Trophoblast cell (in vitro differentiated cells and primary cell): ENCODE measurements at places on chromosomes 2 and 18.
A peak's percentile ranks its signal among the peaks of the same experiment; 100 is the strongest.

- H3K4me3 ChIP-seq, result no peak overlapping the region
- DNase-seq, result no peak
- H3K27me3 ChIP-seq, result no peaks in the 10 kb centered on the region
- no peak overlapping the region for H3K27ac ChIP-seq
Measured at GRCh38 chr2:23618265-23618664, 233.3 kb downstream of the KLHL29 start.

GRCh38 chr2:64625299-64626145, 28.2 kb downstream of the SERTAD2 start:
- H3K36me3 ChIP-seq, result no peaks in the 10 kb centered on the region
- no peaks in the 10 kb centered on the region for H3K4me1 ChIP-seq
- H3K27me3 ChIP-seq, result no peaks in the 10 kb centered on the region
- H3K4me3 ChIP-seq, result no peak overlapping the region
- H3K27ac ChIP-seq, result no peak overlapping the region
- DNase-seq, result no peak

- H3K36me3 ChIP-seq, result peaks cover 18% of the 10 kb centered on the region
- no peaks in the 10 kb centered on the region for H3K4me1 ChIP-seq
- no peak overlapping the region for H3K4me3 ChIP-seq
- H3K27me3 ChIP-seq, result no peaks in the 10 kb centered on the region
- H3K27ac ChIP-seq, result no peak overlapping the region
Measured at GRCh38 chr2:28904802-28905457, 10.5 kb downstream of the WDR43 start.

- DNase-seq, result peak; percentile 74
- H3K27ac ChIP-seq, result no peak overlapping the region
- H3K4me1 ChIP-seq, result no peaks in the 10 kb centered on the region
- no peak overlapping the region for H3K4me3 ChIP-seq
- no peaks in the 10 kb centered on the region for H3K27me3 ChIP-seq
Measured at GRCh38 chr2:30862054-30862651, 54.9 kb upstream of the CAPN13 start.

DNA sequence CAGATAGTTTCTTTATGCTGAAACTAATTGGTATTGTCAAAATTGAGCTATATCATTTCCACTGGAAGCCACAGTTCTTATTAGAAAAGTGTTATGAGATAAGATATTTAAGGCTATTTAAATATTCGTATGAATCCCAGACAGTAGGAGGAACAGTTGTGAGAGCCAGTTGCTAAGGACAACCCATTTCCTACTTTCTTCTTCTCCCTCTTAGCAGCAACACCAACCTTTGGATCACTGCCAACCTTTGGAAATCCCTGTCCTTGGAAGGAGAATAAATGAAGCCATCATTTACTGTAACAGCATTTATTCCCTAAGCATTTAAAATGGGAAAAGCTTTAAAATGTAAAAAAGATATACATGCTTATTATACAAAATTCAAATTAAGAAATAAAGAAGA, 85.8 kb downstream of the PLCL1 start:
- DNase-seq, result no peak
- H3K27me3 ChIP-seq, result no peaks in the 10 kb centered on the region
- H3K27ac ChIP-seq, result no peak overlapping the region
- H3K36me3 ChIP-seq, result no peaks in the 10 kb centered on the region

DNA sequence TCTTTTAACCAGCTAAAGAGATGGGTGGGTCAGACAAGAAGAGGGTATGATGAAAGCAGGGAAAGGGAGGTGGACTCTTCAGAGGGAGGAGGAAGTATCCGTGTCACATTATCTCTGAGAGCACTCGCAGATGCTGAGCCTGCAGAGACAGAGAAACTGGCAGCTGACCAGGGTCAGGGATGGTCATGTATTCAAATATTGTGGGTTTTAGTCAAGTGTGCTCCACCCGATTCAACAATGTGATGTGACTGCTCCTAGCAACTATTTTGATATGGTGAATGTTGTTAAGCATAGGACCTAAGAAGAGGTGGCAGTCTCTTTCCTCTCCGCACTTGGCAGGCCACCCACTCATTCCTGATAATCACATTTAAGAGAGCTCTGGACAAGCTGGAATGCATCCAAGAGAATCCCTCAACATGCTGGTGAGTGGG, 1.3 kb upstream of the CLIP4 start:
- H3K36me3 ChIP-seq, result no peaks in the 10 kb centered on the region
- peaks cover 26% of the 10 kb centered on the region for H3K27me3 ChIP-seq
- H3K4me3 ChIP-seq, result no peak overlapping the region

DNA sequence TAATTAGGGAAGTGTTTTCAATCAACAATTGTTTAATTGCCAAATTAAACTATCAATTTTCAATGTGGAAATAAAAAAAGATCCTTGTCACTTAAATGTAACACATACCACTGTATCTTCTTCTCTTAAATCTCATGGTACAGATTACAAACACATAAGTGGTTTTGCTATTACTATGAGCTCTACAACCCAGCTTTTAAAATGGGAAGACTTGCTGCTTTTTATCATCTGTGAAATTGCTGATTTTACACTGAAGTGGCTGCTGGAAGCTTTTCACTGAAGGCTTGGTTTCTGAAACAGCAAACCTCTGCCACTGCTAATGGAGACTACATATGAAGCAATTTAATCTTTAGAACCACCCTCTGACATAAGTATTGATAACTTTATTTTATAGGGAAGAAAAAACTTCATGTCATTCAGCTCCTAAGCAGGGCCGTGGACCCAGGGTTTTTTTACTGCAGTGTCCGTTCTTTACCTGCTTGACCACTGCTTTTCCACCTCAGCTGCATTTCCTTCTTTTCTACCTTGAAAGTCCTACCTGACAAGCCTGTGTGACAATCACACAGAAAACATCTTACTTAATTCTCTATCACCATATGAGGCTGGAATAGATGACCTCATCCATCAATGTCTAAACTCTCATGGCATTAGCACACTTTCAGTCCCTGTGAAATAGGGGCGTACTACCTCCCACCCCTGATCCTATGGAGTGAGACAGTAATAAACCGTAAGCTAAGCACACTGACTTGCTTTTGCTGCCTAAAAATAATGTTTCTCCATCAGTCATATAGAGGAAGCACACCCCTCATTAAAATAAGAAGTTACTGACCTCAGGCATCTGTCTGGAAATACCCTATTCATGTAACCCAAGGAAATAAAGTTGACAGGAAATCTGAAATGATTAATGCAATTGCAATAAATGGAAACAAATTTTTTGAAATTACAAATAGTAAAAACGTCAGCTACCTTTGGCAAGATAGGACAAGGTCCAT, 19.2 kb upstream of the SLC8A1 start:
- H3K27me3 ChIP-seq, result no peaks in the 10 kb centered on the region
- H3K27ac ChIP-seq, result no peak overlapping the region
- no peaks in the 10 kb centered on the region for H3K36me3 ChIP-seq
- H3K4me3 ChIP-seq, result no peak overlapping the region
- no peak for DNase-seq
- no peaks in the 10 kb centered on the region for H3K4me1 ChIP-seq

GRCh38 chr2:102122115-102122514, 20.4 kb upstream of the IL1R1 start:
- no peaks in the 10 kb centered on the region for H3K36me3 ChIP-seq
- no peak overlapping the region for H3K4me3 ChIP-seq
- H3K27ac ChIP-seq, result no peak overlapping the region
- peak; percentile 92 for DNase-seq
- H3K4me1 ChIP-seq, result peaks cover 2% of the 10 kb centered on the region

- DNase-seq, result no peak
- no peak overlapping the region for H3K4me3 ChIP-seq
- H3K27ac ChIP-seq, result no peak overlapping the region
- peaks cover 12% of the 10 kb centered on the region for H3K36me3 ChIP-seq
- peaks cover 15% of the 10 kb centered on the region for H3K4me1 ChIP-seq
Measured at GRCh38 chr2:219643788-219644398, 16.5 kb downstream of the SLC4A3 start.

DNA sequence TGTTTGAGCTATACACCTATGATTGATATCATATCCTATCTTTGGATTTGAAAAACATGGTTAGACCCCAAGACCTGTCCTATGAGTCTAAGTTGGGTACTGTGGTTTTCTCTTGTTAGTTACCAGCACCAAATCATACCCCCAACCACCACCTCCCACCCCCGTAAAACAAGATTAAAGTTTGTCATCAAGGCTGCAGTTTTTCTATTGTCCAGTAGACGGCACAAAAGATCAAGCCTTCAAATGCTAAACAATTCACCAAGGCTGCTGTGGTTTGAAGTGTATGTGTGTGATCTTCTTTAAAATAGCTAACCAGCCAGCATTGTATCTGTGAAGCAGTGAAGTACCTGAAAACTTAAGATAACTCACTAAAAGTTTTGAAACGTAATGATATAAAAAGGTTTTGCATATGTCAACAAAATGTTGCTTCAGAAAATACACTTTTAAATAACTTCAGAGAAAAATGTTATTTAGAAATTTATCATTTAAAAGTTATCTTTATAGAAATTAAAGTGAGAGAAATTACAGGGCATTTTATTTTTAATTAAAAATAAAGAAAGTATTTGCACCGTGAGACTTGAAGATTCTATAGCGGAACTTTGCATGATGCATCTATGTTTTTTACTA, 5.8 kb upstream of the MEIS1 start:
- DNase-seq, result peak; percentile 35
- H3K27me3 ChIP-seq, result peaks cover 2% of the 10 kb centered on the region
- H3K36me3 ChIP-seq, result no peaks in the 10 kb centered on the region
- H3K27ac ChIP-seq, result no peak overlapping the region
- H3K4me3 ChIP-seq, result no peak overlapping the region

DNA sequence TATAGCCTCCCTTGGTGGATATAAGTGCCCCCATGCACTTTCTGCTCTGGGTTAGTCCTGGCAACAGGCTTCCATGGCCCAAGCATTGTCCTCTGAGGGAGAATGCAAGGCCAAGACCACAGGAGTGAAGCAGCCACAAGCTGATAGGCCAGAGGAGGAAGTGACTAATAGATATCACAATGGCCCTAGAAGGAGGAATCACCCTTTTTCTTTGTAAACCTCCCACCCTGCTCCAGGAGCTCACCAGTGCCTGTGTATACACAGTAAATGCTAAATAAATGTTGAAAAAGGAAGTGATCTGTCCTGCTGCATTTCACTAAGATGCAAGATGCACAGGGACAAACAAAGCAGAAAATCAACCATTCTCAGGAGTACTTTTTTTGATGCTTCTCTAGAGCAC, 49.7 kb upstream of the ABCA12 start:
- no peaks in the 10 kb centered on the region for H3K36me3 ChIP-seq
- H3K27me3 ChIP-seq, result no peaks in the 10 kb centered on the region
- H3K4me1 ChIP-seq, result no peaks in the 10 kb centered on the region

DNA sequence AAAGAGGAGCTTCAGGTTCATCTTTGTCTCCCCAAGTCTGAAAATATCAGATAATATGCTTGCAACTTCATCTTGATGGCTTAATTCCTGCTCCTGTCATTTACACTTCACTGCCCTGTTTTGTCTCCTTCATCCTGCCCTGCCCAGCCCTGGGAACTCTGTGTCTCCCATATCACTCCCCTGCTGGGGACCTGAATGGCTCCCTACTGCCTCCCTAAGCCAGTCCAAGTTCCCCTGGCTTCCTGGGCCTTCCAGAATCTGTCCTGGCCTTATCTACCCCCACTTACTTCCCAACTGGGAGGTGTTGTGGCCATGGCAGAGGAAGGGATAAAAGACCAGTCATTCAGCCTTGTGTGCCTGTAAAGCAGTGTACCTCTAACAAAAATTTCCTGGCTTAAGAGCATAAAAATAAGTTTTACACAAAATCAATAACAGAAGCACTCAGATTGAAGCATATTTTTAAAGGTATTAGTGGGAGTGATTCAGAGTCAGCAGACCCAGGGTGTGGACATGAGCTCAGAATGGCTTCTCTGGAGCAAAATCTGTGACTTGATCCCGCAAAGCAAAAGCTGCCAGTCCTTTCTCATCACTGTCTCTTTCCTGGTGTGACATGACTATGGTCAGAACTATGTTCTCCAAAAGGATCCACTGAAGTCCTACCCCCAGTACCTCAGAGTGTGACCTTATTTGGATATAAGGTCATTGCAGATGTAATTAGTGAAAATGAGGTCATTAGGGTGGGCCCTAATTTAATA, 59.1 kb downstream of the INO80C start:
- no peak for DNase-seq
- H3K27me3 ChIP-seq, result no peaks in the 10 kb centered on the region
- H3K36me3 ChIP-seq, result no peaks in the 10 kb centered on the region
- no peak overlapping the region for H3K27ac ChIP-seq
- H3K4me3 ChIP-seq, result no peak overlapping the region

GRCh38 chr18:29925566-29925965, 1117.0 kb downstream of the DSC3 start:
- H3K27me3 ChIP-seq, result no peaks in the 10 kb centered on the region
- no peaks in the 10 kb centered on the region for H3K36me3 ChIP-seq
- H3K4me3 ChIP-seq, result no peak overlapping the region
- H3K4me1 ChIP-seq, result no peaks in the 10 kb centered on the region
- DNase-seq, result no peak

GRCh38 chr2:161576421-161576820, 47.8 kb upstream of the SLC4A10 start:
- no peaks in the 10 kb centered on the region for H3K4me1 ChIP-seq
- H3K36me3 ChIP-seq, result no peaks in the 10 kb centered on the region
- H3K4me3 ChIP-seq, result no peak overlapping the region

DNA sequence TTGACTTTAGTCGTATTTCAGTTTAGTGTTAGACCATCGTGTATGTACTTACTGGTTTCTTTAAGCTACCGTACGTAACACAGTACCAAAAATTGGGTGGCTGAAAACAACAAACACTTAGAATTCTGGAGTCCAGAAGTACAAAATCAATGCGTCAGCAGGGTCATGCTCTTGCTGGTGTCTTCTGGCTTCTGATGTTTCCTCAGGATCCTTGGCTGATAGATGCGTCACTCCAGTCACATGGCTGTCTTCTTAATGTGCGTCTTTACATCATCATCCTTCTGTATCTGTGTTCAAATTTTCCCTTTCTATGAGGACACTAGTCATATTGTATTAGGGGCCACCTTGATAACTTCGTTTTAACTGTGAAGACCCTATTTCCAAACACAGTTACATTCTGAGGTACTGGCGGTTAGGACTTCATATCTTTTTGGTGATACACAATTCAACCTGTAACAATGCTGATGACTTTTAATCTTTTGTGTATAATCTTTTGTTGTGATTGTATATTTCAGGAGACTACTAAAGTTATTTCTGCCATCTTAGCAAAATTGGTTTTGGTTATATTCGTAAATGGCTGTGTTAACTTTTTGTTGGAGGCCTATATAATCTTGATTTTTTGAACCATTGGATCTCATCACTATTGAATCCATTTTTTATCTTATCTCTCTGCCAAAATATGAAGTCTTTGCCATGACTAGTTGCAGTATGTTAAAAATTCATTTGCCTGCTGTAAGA, 25.4 kb downstream of the ACTR3 start:
- no peaks in the 10 kb centered on the region for H3K4me1 ChIP-seq
- peak; percentile 24 for DNase-seq
- no peak overlapping the region for H3K27ac ChIP-seq
- no peak overlapping the region for H3K4me3 ChIP-seq
- no peaks in the 10 kb centered on the region for H3K27me3 ChIP-seq

DNA sequence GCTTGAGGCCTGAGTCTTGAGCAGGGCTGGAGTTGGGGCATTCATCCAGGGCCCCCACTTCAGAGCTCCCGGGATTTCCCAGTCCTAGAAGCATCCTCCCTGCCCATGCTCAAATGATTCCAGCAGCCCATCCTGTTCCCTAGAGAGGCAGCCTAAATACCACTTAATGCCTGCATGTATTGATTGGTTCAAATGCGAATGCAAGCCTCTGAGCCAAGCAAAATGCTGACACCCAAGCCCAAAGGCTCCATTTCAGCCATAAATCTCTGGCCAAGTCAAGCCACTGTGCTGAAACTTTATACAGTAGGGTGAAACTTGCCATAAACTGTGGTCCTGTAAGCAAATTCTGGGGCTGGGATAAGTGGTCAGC, 279.8 kb downstream of the CLIP4 start:
- H3K4me3 ChIP-seq, result no peak overlapping the region
- H3K27ac ChIP-seq, result no peak overlapping the region
- no peaks in the 10 kb centered on the region for H3K4me1 ChIP-seq
- no peaks in the 10 kb centered on the region for H3K36me3 ChIP-seq
